NT2/D1 (cell line): ENCODE measurements at places on chromosomes 1 and 21.
A peak's percentile ranks its signal among the peaks of the same experiment; 100 is the strongest.

- no peak for DNase-seq
Observed at GRCh38 chr1:155984341-155984740, 6.0 kb upstream of the ARHGEF2 start.

- no peak for DNase-seq
Observed at GRCh38 chr21:38080888-38081287, 164.6 kb upstream of the KCNJ6 start.

GRCh38 chr1:111739925-111740765 lies 950 bp upstream of the INKA2 start:
- peak; percentile 86 for DNase-seq

- DNase-seq, result no peak
Observed at GRCh38 chr21:42140196-42140934, 69.2 kb downstream of the UMODL1 start.

GRCh38 chr1:52365071-52365745 lies 797 bp downstream of the CC2D1B start:
- no peak for DNase-seq

- no peak for DNase-seq
Observed at GRCh38 chr1:169779970-169780369, 14.7 kb downstream of the METTL18 start.

DNA sequence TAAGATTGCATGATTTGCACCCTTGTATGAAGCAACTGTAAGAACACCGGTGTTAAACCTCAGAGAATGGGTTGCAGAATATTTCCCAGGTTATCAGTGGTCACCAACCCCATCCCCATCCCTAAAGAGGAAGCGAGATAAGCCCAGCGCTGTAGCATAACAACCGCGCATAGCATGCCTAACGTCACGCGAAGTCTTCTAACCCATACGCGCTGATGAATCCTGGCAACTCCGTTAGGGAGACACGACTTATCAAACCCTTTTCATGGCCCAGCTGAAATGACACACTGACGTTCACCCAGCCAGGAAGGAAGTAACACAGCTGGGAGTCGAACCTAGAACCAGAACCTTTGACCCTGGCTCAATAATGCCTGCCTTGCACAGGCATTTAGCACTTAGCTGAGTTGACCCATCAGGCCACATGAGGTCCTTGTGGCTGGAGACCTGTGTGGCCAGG lies 24.2 kb downstream of the TMEM51 start:
- DNase-seq, result no peak

GRCh38 chr21:42848932-42849758 lies 30.2 kb downstream of the WDR4 start:
- no peak for DNase-seq

GRCh38 chr1:161736335-161736969 lies 13.1 kb upstream of the DUSP12 start:
- DNase-seq, result peak; percentile 39

- DNase-seq, result no peak
Observed at GRCh38 chr1:2499260-2499659, 23.2 kb downstream of the PLCH2 start.

DNA sequence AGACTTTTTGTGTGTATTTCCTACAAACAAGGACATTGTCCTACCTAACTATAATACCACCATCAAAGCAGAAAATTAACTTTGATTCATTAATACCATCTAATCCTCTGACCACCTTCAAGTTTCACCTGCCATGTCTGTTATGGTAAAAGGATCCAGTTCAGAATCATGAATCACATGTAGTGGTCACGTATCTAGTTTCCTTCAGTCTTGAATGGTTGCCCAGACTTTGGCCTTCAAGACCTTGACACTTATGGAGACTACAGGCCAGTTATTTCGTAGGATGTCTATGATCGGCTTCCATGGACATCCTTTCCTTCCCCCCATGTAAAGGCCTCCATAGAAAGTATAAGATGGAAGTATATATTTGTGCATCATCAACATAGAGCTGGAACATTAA lies 10.4 kb upstream of the IFNAR2 start:
- no peak for DNase-seq

- DNase-seq, result no peak
Observed at GRCh38 chr1:115473986-115474565, 136.0 kb upstream of the NGF start.

DNA sequence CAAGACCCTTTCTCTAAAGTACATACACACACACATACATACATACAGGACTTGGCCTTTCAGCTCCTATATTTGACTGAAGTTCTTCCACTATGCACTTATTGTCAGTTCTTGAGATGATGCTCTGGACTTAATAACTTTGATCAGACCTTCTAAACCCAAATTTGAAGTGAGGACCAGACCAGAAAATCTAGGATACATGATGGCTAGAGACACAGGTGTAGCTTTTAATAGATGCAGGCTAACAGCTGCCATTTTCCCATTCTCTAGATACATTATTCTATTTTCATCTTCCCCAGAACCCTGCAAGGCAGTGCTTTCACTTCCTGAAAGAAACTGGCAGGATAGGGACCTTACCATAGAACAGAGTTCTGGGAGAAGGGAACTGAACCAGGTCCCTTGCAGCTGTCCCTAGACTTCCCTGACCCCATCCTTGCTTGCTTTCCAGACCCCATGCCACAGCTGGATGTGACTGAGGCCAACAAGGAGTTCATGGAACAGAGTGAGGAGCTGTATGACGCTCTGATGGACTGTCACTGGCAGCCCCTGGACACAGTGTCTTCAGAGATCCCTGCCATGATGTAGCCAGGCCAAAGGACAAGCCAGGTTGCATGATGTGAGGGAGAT lies 14.9 kb upstream of the RAB42 start:
- DNase-seq, result no peak

DNA sequence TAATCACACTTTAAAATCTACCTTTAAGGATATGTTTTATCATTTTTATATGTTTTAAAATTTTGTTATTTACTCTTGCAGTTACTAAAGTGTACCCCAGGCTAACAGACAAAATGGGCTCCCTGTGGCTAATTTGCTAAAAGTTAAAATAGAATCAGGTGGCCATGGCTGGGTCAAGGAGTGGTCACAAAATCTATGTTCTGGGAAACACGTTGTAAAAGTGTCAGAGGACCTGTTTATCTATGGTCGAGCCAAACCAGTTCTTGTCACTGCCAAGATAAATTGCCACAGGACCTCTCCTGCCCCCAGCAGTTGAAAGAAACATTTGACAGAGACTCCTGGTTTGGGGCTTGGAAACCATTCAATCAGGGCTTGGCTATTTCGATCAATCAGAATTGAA lies 21.2 kb upstream of the TTLL7 start:
- no peak for DNase-seq

DNA sequence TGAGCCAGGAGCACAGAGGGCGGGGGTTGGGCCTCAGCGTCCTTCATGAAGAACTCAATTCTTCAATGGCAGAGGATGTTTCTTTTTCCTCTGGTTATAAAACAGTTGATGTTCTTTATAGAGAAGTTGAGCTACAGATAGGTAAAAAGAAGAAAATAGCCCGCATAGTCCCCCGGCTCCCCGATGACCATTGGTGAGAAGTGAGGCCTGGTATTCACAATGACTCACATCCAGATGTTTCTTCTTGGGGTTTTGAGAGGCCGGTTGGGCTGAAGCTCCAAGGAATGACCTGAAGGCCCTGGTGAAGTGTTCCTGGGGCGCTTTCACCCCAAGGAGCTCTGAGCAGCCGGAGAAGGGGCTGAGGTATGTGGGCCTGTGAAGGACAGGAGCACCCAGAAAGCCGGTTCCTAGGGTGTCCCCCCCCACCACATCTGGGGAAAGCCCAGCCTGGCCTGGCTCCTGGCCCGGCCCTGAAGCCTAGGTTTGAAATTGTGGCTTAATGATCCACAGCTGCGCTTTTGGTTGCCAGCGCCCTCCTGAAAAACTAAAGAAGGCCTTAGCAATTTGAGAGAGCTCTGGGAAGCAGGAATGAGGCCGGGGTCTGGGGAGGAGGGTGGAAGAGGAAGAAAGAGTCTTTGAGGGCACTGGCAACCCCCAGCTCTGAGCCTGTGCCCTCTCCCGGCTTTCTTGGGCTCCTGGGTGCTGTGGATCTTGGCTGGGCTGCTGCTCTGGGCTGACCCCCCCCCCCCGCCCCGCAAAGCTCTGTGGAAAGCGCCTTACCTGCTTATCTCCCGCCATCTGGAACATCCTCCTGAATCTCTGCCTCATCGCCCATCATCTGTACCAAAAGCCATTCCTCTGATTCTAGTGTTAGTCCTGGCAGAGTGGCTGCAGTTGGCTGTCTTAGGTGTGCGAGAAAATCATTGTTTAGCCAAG lies 444.7 kb downstream of the CAMTA1 start:
- no peak for DNase-seq

DNA sequence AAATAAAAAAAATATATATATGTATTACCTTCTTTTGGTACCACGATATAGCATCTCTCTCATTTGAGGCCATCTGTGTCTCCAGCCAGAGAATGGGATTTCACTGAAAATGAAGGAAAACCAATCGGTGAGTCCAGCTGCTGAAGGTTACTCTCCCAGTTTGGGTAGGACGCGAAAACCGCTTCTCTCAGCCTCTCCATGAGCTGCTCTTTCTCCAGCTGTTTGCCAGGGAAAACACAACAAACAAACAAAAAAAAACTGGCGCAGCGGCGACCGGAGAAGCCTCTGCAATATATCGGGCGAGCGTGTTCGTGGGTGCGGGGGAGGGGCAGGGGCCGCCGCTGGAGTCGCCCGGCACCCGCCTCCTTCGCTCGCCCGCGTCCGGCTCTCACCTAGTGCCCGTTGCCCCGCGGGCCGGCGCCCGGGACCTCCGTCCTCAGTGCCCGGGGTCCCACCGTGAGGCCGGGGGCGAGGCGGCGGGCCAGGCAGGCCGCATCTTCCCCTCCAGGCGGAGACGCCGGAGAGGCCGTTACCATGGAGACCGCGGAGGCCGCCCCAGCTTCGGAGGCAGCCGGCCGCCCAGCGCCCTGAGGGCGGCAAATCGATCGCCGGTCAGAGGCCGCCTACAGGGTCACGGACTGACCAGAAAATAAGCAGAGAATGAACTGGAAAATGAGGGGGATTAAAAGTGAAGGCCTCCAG lies 504 bp downstream of the PHTF1 start:
- DNase-seq, result peak; percentile 69

DNA sequence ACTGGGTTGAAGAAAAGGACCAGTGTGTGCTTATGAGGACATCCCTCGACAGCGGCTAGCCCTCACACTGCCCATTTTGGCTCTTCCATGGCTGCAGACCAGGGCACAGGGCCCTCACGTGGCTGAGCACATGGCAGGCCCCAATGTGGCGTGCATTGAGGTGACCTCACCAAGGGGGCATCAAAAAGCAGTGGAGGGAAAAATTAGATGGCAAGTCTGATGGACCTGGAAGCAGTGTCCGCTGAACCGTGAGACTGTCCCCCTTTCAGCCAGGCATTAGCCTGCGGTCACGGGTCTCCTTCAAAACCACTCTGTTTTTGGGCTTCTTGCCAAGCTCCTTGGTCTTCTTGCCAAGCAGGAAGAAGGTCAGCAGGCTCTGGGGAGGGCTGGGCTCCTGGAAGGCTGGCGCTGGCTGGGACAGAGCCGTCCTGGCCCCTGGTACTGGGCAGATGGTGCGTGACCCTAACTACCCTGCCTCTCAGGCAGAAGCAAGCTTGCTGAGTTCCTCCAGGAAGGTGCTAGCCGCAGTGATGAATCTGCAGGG lies 30.8 kb downstream of the TRIM67 start:
- DNase-seq, result no peak

GRCh38 chr1:115641762-115642167 lies at the start of gene VANGL1:
TSS of gene VANGL1 (plus strand) at chr1:115641970. CDS start at chr1:115651414, 9,444 bp downstream.
- no peak for DNase-seq

DNA sequence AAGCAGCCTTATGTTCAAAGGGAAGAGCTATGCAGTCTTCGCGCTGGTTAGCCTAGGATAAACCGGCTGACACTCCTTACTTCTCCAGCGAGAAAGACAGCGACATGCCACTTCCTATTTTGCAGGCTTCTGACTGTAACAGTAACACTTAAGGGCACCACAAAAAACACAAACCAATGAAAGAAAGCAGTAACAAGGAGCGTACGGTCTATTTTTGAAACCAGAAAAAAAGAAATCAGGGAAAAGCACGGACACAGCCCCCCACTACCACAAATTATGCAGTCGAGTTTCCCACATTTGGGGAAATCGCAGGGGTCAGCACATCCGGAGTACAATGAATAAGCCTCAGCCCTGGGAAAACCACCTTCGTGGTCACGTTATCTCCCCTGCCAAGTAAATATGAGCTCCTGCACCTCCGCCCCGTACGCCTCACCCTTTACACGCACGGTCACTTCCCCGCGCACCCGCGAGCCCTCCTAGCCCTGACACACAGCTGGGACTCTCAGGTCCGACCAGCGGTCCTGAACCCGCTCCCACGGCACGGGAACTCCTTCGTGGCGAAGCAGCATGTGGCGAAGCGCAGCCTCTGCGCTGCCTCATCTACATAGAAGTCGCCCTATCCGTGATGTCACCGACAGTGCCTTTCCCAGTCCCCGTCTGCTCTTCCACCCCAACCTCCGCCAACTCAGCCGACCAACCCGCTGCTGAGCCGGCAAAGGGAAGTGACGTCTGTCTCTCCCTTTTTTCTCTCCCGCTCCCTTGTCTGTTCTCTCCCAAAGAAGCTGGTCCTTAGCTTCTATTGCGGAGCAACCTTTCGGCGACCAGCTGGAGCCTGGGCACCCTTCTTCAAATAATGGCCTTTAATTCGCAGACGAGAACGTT lies 40.9 kb upstream of the PPIAL4F start:
- DNase-seq, result peak; percentile 97

DNA sequence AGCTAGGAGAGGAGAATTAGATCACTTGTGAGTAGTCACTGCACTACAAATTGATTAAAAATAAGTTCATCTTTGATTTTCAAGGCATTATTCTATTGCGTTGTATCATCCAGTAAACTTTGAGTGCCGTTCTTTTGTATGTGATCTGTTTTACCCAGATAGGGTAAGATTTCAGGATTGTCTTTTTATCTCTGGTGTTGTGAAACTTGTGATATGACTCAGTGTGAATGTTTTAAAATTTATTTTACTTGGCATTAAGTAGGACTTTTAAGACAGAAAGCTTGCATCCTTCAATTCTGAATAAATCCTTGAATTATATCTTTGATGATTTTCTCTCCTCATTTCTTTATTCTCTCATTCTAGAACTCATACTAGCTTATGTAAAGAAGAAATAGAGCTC lies 93.3 kb upstream of the ADAMTS5 start:
- no peak for DNase-seq

GRCh38 chr21:33211305-33211704 lies 18.4 kb upstream of the IFNAR2 start:
- DNase-seq, result no peak

DNA sequence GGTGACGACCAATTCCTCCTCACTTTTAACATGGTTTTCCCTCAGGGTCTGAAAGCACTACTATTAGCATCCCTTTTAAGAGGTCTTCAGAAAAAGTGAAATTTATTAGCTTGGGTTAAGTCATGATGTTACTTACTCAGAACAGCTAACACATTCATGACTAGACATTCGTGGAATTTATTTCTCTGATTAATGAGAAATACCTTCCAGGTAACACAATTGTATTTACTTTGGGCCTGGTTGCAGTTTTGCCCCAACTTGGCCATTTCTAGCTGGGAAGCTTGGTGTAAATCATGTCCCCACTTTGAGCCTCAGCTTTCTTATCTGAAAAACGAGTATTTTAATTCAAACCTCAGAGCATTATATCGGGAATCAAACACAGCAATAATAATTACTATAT lies 119.2 kb upstream of the SPATA6 start:
- no peak for DNase-seq

GRCh38 chr1:168980656-168981055 lies 125.8 kb upstream of the ATP1B1 start:
- DNase-seq, result no peak
